ENCODE measurements at places on chromosomes 12 and 14.

- DNase-seq: no peak
Measured at GRCh38 chr12:38328306-38328895, 11.8 kb downstream of the ALG10B start.

DNA sequence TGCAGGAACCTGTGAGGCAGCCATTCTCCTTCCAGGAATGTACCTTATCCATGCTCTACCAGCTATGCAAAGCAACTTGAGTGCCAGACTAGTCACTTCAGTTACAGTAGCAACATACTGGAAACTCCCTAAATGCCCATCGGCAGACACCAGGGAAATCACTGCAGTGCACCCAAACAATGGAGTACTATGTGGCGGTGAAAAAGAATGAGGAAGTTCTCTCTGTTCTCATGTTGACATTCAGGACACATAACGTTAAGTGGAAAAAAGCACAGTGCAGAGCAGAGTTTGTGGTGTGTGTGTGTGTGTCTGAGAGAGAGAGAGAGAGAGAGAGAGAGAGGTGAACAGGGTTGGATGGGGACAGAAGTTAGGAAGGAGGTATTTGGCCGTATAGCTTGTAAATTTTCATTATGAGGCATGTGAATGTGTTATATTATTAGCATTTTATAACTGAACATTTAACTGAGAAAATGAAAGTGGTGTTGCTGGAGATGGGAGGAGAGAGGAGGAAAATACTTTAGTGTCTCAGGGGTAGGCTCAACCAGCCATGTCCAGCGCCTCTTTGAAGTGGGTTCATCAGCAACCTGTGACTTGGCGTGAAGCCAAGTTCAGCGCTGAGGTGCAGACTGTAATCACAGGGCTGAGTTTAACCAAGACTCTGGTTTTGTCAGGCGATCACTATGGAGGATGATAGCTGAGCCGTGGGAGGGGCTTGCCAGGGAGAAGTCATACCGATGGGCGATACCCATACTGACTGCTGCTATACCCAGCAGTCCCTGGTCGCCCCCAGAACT lies 17.3 kb downstream of the TNFAIP2 start:
- DNase-seq: no peak

DNA sequence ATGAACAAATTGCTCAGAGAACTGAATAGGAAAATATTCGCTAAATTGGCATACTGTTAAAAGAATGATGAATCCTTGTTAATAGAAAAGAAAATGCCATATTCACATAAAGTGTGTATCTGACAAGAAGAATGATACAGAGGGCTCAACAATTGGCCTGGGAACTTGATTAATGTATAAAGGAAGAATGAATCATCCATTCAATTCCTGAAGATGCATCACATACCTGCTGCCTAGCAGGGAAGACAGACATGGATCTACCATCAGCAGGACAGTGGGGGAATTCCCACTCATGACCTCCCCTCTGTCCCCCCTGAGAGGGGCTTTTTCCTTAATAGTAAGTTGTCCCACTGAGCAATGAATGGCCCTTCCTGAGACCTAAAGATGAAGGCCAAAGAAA lies 13.5 kb downstream of the PTPN21 start:
- DNase-seq: no peak

DNA sequence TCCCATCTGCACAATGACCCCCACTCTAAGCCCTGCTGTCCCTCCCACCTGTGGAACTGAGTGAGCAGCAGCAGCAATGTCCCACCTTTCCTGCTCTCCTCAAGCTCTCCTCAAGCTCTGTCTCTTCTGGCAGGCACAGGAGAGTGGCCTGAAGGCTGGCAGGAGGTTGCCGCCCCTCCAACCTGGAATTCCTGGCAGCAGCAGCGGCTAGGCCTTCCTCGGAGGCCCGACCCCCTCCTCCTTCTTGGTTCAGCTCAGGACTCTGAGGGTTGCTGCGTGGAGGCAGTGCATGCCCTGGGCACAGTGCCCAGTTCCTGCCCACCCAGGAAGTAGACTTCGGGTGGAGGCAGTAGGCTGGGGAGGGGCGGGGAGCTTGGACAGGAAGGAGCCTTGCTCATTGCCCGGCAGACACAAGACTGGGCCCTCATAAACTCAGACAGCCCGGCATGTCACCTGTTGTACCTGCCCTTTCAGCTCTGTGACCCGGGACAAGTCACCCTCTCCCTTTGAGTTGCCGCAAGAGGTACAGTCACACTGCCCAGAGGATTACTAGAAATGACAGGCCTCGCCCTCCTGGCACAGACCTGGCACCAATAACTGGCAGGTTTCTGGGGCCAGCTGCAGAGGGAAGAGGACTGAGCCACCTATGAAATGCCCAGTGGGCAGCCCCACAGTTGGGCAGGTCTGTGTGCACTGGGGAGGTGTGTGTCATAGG lies 2.1 kb upstream of the SERPINA1 start:
- peak; percentile 28 for DNase-seq

GRCh38 chr14:97959251-97959650 lies 1162.1 kb downstream of the VRK1 start:
- no peak for DNase-seq

GRCh38 chr14:104317492-104317805 lies 179.1 kb downstream of the KIF26A start:
- DNase-seq: no peak

DNA sequence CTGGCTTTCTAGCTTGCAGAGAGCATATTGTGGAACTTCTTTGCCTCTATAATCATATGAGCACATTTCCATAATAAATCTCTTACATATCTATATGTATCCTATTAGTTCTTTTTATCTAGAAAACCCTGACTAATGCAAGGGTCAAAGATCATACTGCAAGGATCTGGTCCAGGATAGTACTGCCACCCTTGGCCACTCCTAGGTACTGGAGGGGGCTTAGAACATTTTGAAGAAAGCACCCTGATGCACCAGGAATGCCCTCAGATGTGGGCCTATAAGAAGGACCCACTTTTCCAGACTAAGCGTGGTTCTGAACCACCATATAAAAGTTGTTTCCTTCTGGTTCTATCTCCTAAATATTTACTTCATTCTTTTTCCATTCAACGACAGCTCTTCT lies 14.6 kb downstream of the ATXN7L3B start:
- DNase-seq: no peak

- no peak for DNase-seq
Measured at GRCh38 chr12:49823350-49823749, 4.9 kb downstream of the NCKAP5L start.

- DNase-seq: no peak
Measured at GRCh38 chr12:48104531-48104930, 1.3 kb downstream of the SENP1 start.

GRCh38 chr12:82040987-82041743 lies 282.0 kb upstream of the PPFIA2 start:
- no peak for DNase-seq

- no peak for DNase-seq
Measured at GRCh38 chr12:58764100-58764953, 156.0 kb downstream of the LRIG3 start.

- no peak for DNase-seq
Measured at GRCh38 chr14:34711796-34712712, 2.3 kb downstream of the CFL2 start.

DNA sequence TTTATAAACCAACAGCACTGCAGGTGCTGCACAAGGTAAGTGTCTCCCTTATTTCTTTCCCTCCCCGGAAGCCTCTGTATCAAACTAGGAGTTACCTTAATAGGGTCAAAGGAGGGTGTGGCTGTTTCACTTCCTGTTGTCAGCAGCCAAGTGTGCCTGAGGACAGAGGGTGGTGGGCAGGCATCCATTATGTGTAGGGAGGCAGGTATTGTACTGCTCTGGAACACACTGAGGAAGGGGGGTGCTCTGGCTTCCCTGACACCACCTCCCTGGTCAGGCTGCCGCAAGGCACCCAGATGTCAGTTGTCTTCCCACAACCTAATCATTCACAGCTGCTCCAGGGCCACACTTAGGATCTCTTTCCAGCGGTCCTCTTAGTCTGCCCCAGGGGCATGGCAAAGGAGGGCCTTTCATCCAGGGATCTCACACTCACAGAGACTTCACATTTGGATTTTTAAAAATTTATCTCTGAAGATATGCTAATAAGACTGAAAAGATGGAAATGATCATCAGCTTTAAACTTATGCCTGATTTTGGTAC lies 132.0 kb upstream of the ARHGAP5 start:
- DNase-seq: no peak

DNA sequence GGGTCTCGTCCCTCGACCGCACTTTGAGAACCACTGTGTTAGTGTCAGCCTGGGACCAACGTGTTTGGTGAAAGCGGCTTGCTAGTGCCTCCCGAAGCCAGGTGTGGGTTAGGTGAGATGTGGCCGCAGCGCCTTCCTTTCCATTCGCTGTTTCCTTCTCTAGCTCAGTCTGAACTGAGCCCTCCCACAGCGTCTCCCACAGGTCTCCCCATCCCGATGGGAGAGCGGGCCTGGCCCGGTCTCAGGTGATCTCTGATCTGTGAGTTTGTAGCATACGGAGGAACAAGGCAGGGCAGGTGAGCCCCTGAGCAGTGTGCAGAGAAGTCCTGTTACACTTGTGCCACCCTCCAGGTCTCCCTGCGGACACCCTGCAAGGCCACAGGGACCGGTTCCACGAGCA lies 19.3 kb downstream of the HIP1R start:
- no peak for DNase-seq

DNA sequence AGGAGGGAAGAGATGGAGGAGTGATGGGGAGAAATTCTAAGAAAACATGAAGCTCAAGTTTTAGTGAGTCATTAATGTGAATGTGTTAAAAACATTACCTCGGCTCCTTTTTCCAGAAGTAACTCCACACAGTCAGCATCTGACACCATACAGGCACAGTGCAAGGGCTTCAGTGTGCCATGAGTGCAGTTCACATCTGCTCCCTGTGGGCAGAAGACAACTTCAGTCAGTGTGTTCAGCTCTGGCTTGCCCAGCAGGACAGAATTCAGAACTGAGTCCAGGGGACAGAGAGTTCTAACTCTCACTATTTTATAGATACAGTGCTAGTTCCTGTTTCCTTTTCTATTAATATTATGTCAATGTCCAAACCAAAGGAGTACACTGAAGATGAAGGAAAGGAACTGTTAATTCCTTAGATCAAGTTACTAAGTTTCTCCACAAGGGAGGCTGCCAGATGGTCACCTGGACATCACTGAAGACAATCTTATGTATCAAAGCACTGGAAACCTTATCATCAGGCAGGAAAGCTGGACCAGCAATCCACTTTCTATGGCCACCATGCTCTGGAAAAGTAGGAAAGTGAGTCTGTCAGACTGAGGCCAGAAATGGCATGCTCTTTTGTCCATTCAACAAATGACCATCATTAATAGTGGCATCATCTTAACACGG lies 6.1 kb downstream of the ASB8 start:
- no peak for DNase-seq

DNA sequence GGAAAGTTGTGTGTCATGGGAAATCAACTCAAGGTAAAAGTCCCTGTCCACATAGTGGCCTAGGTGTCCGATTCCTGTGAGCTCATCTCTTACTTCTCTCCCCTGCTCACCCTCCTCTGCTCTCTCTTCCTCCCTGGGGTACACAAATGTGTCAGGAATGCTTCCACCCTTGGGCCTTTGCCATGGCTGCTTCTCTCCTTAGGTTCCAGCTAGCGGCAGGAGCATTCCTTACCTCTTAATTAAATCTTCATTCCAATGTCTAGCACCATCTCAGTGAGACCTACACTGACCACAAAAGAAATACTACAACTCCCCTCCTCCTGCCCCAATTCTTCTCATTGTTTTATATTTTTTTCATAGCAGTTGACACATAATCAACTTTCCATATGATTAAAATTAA lies 298.6 kb downstream of the PDZRN4 start:
- no peak for DNase-seq

GRCh38 chr14:71319666-71320065 lies 412.4 kb downstream of the PCNX1 start:
- DNase-seq: peak; percentile 11

GRCh38 chr14:102998393-102998792 lies 59.0 kb downstream of the CDC42BPB start:
- no peak for DNase-seq

DNA sequence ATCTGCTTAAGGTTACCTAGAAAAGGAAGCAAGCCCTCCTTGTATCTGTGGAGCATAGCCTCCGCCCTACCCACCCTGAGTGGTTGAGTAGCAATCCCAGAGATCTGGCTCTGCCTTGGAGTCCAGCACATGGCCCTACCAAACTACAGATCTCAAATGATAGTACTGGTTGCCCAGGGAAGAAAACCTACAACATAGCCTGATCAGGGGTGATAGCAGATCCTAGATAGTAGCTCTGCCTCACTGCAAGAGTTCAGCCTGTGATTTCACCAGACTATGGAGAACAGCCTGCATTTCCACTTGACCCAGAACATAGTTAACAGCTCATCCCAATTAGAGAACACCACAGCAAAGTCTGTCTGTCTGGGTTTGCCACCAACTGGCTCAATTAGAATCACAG lies 279.5 kb downstream of the ETNK1 start:
- no peak for DNase-seq
